ENCODE measurements at places on chromosomes 6 and 20. TPM values are rescaled to one million over a fixed set of nuclear protein-coding genes. Genes with fewer than 3 reads are reported as not detected.
A peak's percentile ranks its signal among the peaks of the same experiment; 100 is the strongest.

DNA sequence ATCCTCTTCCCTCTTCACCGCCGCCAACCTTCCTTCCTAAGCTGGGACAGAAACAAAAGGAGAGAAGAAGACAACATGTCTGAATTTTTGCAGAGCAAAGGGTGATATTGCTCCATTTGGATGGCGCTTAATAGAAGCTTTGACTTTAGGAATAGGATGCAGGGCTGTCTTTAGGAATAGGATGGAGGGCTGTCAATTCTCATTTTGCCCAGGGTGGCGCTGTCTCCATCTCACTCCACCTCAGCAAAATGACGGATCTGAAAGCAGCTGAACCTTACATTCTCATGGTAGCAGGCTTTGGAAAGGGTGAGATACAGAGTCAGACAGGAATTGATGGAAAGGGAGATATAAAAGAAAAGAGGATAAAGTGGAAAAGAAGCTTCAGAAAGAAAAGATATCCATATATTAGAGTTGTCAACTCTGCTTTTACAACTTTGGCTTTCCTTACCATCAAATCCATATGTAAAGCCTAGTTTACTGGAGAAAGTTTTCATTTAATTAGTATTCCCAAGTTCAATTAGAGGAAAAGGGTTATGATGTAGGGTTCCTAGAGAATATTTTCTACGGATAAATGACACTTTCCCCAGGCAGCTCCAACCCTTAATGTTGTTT, 2.4 kb downstream of the MTCL3 start:
- peak; percentile 88 for DNase-seq

GRCh38 chr6:2817903-2818443, 23.7 kb downstream of the SERPINB1 start:
- DNase-seq = no peak

- no peak for DNase-seq
Measured at GRCh38 chr20:43766917-43767316, 40.1 kb upstream of the GTSF1L start.

GRCh38 chr6:88512951-88513350, 346.8 kb upstream of the CNR1 start:
- no peak for DNase-seq

The MEP1A gene
- total RNA-seq = not detected

DNA sequence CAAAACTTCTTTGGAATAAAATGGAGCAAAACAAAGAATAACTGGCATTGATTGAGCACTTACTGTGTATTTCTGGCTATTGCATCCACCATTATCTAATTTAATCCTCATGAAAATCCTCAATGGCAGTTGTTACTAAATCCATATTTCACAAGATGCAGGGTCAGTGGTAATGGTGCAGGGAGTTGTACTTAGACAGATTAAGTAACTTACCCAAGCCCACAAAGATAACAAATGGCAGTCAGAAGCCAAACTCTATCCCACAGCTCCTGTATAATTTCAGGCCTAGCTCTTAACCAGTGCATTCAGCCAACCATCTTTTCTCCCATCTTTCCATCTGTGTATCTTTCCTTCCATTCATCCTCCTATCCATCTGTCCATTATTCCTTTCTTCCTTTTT, 29.3 kb upstream of the SSTR4 start:
- DNase-seq = no peak

DNA sequence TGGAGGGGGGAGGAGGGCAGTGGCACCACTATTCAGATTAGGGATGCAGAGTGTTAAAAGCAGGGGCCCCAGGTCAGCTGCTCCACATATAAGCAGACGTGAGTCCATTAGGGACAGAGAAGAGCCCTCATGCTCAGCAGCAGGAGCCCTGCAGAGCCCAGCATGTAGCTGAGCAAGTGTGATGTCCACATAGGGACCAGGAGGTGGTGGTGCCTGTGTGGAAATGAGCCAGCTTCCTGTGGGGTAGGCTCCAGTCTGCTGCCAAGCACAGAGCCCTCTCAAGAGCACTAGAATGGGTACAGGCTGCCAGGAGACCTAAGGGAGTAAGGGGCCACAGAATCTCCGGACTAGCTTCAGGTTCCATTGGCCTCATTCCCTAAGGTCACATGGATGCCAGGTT, 57.9 kb upstream of the MLN start:
- no peak for DNase-seq

DNA sequence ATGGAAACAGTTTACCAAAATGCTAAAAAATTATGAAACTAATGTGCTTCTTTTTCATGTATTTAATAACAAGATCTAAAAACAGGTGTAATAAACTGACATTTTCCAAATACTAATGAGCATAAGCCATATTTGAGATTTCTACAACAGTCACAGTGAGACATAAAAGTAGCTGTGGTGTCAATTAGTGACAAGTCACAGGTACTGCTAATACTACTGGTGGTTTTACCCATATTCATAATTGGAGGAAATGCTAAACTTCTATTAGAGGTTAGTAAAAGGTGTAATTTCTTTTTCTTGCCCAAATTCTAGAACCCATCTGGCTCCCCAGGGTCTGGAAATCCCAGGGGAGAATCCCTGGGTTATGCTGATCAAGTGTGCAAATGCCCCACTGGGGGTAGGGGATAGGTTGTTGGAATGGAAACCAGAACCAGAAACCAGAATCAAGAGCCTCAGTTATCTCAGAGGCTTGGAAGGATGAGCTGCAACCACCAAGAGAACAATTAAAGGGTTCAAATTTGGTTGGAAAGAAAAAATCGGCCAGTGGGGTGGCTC, 7.1 kb upstream of the GTF2H4 start:
- no peak for DNase-seq

DNA sequence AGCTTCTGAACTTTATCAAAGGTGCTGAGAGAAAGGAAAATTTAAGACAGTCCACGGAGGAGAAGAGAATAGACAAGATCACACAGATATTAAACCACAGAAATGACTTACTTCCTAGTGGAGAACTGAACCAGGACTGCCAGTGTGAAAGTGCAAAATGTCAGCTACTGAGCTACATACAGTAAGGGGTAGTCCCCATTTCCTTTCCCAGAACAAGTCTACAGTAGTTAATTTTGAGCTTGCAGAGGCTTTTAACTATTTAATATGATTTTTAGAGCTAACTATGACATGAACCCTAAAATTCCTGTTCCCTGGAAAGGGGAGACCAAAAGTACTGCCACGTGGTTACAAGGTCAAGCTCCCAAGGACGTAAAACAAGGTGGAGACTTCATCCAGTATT, 45.1 kb downstream of the CEP85L start:
- DNase-seq = no peak

GRCh38 chr6:133571681-133572080, 317.2 kb upstream of the TCF21 start:
- no peak for DNase-seq

GRCh38 chr6:96836631-96837080, 621 bp downstream of the GPR63 start:
- DNase-seq = peak; percentile 31

DNA sequence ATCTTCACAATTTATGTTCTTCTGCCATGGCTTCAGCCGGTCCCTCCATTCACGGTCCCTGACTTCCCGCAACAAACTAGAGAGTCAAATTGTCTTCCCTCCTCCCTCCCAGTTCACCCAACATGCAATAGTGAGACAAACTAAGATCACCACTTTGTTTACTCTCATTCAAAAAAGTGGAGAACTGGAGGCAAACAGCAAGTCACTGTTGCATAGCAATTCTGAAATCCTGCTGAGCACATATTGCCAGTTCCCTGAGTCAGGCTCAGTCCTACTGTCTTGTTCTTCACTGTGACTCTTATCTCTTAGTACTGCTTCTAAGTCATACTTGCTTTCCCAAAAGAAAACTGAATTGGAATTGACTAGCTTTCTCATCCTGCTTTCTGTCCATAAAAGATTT, 287.2 kb upstream of the SASH1 start:
- no peak for DNase-seq

All from A673 (cell line).